Stimulated activated CD4-positive, alpha-beta T cell treated with anti-CD3 and anti-CD28 coated beads, TNF-alpha, amount 100 ng/mL, for 1 hour (primary cell): ENCODE measurements at places on chromosomes 3 and 15.

GRCh38 chr3:1082108-1082507 is 10.7 kb upstream of the CNTN6 start:
- no peak for DNase-seq

- no peak for DNase-seq
Measured at GRCh38 chr3:42509111-42509510, 6.7 kb downstream of the VIPR1 start.

DNA sequence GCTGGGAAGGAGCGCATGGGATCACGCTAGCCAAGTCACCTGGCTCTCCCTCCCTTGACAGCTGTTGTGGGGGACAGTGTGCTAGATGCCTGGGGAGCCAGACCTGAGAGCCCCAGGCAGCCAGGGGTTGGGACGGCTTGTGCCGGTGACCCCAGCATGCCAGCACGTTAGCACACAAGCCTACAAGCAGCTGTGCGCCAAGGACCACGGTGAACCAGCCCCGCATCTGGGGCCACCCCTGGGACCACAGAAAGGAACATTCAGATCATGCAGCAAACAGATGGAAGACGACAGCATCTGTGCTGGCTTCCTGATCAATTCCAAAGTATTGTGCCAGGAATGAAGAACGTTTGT is 64.8 kb downstream of the NTRK3 start:
- DNase-seq, result no peak

DNA sequence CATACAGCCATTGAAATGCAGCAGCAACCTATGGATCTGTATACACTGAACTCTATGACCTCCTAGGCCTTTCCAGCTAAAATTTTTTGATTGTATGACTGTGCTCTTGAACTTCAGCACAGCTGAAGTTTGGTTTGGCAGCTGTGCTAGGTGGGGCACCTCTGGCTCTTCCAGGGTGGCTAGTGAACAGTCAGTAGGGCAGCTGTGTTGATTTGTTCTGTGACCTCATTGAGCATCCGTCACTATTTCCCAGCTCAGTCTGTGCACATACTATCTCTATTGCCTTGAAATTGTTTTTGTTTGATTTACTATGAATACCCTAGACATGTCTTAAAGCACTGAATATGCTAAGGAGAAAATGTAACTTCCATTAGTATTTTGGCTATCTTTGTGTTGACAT is 363.2 kb upstream of the NAALADL2 start:
- no peak for DNase-seq

DNA sequence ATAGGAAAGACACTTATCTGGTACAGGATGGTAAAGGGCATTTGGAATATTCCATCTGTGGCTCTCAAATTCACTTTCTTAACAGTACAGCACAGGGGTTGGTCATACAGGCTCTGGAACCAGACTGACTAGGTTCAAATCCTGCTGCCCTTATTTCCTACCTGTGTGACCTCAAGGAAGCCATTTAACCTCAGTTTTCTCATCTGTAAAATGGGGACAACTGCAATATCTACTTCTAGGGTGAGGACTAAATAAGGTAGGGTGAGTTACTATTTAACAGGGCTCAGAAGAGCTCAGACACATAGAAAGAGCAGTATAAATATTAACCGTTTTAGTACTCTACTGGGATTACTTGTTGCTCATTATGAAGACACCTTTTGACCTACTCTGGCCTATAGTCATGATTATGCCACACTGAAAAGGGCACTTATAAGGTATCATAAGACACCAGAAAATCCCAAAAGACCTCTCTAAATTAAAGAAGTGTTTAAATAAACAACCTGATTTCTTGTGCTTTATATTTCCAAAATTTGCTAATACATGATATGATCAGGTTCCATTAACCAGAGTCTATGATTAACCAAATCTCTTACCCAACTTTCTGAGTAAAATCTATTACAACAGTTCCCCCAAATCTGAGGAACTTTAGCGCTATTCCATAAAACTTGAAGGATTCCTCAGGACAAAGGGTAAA is 6.5 kb downstream of the RFTN1 start:
- no peak for DNase-seq

DNA sequence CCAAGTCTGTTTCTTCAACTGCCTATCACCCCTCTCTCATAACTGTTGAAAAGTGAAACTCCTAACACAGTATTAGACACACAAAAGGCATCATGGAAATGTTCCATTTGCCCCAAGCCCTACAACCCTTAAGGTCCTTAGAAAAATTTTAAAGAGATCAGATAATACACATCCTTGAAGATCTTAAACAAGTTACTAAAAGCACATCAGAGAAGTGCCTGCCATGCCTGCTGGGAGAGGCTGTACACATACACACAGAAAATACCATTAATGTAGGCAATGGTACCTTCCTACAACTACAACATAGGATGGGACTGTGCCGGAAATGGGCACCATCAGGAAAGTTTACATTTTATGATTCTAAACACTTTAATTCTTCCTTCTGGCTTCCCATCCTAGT is 3.3 kb downstream of the ADAM10 start:
- no peak for DNase-seq
